Astrocyte (in vitro differentiated cells and primary cell): ENCODE measurements at places on chromosomes 3 and 15. TPM values are rescaled to one million over a fixed set of nuclear protein-coding genes. Genes with fewer than 3 reads are reported as not detected.

GRCh38 chr15:98493966-98494511 is 154.3 kb upstream of the IGF1R start:
- no peak for DNase-seq

GOLGA8J gene
- 0.67 TPM in 1 of 2 replicates, not detected in the other for total RNA-seq

IFT57 gene
- total RNA-seq = 27.5 and 29.8 TPM in 2 replicates

CORO2B gene
- total RNA-seq = 6.2 and 7.4 TPM in 2 replicates

DNA sequence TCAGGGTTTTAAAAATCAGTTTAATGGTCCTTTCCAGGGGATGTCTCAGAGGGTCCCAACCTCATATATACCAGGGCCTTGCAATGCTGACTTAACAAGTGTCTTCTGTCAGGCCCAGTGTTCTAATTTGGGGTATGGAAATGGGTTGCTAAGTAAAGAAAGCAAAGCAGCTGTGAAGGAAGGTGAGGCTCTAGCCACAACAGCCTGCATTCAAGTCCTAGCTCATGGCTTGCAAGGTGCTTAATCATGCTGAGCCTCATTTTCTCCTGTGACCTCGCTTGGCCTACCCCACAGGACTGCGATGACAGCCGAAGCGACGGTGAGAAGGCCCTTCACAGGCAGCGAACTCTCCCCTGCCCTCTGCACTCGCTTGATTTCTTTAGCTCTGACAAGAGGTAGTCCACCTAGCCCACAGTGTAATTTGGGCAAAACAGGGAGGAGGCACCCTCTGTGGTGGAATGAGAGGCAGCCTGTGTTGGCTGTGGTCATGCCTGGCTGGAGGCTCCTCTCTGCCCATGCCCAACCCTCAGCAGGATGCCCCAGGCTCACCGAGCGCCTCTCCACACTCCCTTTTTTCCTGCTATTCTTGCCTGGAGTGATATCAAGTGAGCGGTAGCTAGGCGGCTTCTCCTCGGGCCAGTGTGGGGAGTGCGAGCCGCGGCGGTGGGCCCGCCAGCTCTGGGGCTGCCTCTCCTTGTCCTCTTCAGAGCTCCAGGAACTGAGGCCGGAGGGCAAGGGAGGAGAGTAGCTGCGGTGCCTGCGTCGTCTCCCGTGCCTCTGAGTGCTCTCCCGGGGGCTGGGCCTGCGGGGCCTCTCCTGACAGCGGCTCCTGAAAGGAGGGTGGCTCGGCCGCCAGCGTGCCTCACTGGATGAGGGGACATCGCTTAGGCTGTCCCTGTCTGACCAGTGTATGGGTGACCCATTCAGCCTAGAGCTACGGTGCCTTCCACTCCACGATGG is 29.2 kb downstream of the ILDR1 start:
- no peak for DNase-seq

- DNase-seq = no peak
These were observed 61.3 kb downstream of the DMXL2 start for GRCh38 chr15:51561271-51561670.

SLC25A36 gene
- 79.3 and 81.0 TPM in 2 replicates for total RNA-seq

GRCh38 chr15:29812384-29812694 is 9.9 kb downstream of the TJP1 start:
- DNase-seq = peak; percentile 56

DNA sequence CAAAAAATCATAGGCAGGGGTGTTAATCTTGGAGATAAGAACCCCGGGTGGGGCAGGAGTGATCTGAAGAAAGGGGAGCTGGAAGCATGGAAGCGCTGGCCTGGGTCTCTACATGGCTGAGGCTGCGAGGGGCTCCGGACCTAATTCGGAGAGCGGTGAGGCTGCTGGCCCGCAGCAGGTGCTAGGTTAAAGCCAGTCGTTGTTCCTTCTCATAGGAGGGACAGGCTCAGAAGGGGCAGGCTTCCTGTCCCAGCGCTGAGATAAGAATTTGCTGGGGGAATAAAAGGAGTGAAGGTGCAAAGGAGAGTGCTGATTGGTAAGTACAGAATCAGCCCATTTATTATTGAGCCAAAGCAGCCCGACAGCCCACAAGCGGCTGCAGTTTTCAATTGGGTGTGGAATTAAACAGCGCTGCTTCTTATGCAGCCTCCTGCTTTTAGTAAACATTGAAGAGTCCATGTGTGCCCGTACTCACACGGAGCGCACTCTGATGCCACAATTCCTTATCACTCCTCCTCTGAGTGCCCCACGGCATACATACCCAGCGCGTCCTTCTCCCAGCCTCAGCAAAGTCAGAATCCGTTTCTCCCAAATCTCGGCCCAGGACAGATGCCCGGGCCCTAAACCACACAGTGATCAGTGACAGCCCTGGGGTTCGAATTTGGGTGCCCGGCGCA is 17.1 kb downstream of the CHST13 start:
- no peak for DNase-seq

COL8A1 gene
- 118 and 123 TPM in 2 replicates for total RNA-seq

DNA sequence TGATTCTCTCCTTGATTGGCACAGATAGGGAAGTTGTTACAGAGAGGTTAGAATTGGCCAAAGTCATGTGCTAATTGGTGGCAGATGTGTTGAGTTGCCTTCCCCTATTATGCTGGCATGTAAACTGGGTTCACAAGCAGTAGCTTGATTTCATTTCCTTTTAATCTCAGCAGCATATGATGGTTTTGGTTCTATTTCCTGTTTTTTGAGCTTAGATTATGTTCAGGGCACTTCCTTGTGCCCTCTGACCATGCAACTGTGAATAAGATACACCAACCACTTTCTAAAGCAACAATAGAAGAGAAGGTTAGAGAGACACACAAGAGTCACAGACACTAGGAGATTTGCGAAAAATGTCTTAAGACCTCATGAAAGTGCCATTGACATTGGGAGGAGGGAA is 16.5 kb downstream of the HPS3 start:
- no peak for DNase-seq

GRCh38 chr3:181173227-181173626 is 183.7 kb upstream of the DNAJC19 start:
- DNase-seq = no peak

DNA sequence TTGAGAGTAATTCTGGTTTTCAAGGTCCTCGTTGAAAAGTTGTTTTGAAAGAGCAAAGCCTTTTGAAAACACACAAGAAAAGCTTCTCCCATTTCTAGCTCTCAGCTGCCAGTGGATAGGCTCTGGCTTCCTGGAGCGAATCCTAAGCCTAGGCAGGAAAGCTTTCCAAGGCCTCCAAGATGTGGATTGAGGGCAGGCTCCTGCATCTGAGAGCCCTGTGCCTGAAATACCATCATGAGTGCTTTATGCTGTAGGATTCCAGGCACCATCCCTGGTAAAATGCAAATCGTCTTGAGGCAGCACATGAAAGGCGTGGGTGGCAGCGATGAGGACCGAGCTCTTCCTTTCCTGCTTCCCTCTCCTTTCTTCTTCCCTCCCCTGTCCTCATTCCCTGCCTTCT is 60.7 kb upstream of the CORO2B start:
- DNase-seq = no peak

CCDC39 gene
- total RNA-seq = not detected in 2 replicates

DNA sequence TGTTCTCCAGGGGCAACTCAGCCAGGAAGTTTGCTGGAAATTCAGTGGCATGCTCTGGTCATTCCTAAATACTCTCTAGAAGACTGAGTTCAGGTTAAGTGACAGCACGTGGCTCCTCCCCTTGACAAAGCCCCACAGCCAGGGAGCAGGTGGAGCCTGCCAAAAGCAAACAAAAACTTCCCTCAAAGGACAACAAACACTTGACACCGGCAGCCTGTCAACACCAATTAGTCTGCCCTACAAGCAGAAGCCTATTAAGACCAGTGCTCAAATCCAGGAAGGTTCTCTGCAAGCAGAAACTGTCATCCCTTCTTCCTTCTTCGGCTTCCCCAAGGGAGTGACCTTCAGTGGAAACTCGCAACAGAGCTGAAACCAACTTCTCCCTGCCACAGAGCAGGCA is 5.0 kb downstream of the MEX3B start:
- DNase-seq = no peak

IMPG2 gene
- total RNA-seq = 0.26 and 0.30 TPM in 2 replicates

CACNA2D2 gene
- total RNA-seq = 0.31 and 1.00 TPM in 2 replicates

ROBO1 gene
- total RNA-seq = 71.7 and 94.2 TPM in 2 replicates

ACVR2B gene
- 12.7 and 14.7 TPM in 2 replicates for total RNA-seq

GRCh38 chr3:128605091-128606046 is 45.2 kb downstream of the RPN1 start:
- no peak for DNase-seq

DNA sequence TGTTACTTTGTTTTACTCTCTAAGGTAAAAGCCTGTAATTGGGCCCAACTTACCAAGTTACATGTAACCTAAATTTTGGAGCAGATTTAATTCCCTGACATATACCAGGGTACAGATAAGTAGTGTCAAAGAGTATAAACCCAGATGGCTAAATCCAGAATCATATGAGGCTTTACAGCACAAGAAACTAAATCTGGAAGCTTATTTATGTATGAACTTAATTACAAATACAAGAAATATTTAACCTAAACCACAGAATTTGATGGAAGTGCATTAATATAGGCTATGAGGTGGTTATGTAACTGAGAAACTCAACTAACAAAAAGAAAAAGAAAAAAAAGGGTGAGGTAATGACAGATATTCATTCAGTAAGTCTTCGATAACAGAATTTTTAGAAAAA is 930.2 kb upstream of the ALCAM start:
- DNase-seq = peak; percentile 63

GRCh38 chr3:40178012-40178594 is 131.4 kb upstream of the EIF1B start:
- no peak for DNase-seq

DNA sequence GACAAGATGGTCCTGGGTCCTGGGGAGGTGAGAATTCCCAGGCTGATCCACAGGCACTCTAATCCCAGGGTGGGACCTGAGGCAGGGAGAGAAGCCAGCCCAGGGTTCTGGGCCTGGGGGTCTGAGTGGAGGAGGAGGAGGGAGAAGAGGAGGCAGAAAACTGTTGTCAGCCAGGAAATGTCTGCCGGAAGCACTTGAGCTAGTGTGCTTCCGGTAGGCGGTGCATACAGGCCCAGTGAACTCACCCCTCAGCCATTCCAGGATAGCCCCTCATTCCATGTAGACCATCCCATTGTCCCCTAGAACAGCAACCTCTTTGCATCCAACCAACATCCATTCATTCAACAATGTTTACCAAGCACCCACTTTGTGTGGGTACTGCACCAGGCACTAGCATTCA is 47.9 kb upstream of the LCTL start:
- no peak for DNase-seq

FYCO1 gene
- 19.7 and 20.9 TPM in 2 replicates for total RNA-seq

- DNase-seq = peak; percentile 0
These were observed 185.1 kb upstream of the AGTR1 start for GRCh38 chr3:148512648-148513047.

CRYGS gene
- total RNA-seq = 1.3 and 2.1 TPM in 2 replicates

CFAP92 gene
- 0.10 and 0.52 TPM in 2 replicates for total RNA-seq

DNA sequence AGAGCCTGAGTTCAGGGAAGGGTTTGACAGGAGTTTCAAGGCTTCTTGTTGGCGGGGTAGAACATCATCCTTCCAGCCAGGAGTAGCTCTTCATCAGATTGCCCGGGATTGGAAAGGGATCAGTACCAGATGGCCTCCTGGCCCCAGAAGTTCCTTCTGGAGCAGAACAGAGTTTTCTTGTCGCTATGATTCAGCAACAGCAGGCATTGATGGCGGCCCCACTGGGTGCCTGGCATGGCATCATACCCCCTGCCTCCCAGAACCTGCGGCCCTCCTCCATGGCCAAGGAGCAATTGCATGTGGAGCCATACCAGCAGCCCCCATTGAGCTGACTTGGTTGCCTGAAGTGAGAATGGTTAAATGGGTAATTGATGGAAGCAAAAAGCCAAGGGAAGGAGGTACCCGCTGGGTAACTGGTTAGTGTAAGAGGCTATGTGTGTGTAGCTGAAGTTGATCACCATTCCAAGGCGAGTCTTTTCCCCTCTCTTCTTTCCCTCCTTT is 305.6 kb downstream of the PTPRG start:
- no peak for DNase-seq

DNA sequence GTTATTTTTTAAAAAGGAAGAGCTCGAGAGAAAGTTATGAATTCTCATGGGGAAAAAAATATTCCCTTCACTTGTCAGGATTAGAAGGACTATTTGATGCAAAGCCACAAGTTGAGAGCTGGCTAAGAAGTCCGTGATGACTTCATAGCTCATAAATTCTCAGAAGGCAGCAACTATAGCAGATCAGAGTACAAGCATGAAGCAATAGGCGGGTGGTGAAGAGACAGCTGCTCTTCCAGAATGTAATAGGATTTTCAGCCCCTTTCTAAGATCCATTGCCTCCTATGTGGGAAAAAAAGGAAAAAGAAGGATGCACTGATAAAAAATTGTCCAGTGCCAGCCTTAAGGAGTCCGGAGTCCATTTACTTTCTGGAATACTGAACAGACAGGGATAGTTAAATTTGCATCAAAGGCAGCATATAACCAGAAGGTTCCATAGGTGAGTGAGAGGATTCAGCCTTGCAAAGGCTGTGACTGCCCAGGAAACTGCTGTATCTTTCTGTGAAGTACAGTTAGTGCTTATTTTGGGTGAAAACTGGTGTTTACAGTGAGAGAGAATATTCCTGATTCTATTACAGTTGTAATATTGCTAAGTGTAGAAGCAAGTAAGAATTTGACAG is 929.5 kb upstream of the ALCAM start:
- DNase-seq = peak; percentile 87

GRCh38 chr3:54237109-54237508 is 114.8 kb downstream of the CACNA2D3 start:
- no peak for DNase-seq

GRCh38 chr15:69531665-69532027 is 79.0 kb downstream of the RPLP1 start:
- DNase-seq = no peak

GRCh38 chr3:184757022-184757651 is 45.3 kb upstream of the MAGEF1 start:
- DNase-seq = peak; percentile 66

- no peak for DNase-seq
These were observed 33.8 kb downstream of the CYP11A1 start for GRCh38 chr15:74333662-74334061.

- DNase-seq = no peak
These were observed 18.1 kb upstream of the P2RY13 start for GRCh38 chr3:151347432-151347831.

DNA sequence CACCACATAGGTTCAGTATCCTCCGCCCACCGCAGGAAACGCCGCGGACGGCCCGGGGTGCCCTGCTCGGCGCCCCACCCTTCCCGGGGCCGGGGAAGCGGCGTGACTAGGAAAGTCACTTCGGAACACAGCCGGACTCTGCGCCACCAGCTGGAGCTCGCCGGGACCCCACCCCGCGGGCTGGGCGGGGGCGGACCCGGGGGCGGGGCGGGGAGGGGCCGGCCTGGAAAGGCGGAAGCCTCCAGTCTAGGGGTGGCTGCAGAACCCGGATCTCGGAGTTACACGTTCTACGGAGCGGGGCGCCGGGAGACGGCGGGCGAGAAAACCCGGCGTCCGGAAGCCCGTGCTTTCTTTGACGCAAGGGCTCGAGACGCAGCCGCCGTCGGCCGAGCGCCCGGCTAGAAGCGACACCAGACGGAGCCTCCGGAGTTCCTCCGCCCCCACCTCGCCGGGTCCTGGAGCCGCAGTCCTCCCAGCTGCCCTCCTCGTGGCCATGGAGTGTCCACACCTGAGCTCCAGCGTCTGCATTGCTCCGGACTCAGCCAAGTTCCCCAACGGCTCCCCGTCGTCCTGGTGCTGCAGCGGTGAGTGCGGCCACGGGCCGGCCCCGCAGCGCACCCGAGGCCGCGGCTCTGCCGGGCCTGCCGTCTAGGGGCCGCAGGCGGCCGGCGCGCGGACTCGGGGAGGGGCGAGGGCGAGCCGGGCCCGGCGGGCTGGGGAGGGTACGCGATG is at the start of gene USP3:
Gene USP3 (plus strand): TSS at position 347 of the 732 bp plus-strand sequence. CDS start 147 bp downstream, at position 494.
- peak; percentile 91 for DNase-seq

PLSCR5 gene
- not detected in 2 replicates for total RNA-seq

FETUB gene
- not detected in 2 replicates for total RNA-seq

- no peak for DNase-seq
These were observed 10.2 kb downstream of the IGDCC4 start for GRCh38 chr15:65412556-65412955.
